ENCODE measurements at places on chromosomes 11 and 22.

- DNase-seq, result no peak
Observed at GRCh38 chr11:77250881-77251640, 50.4 kb downstream of the GDPD4 start.

DNA sequence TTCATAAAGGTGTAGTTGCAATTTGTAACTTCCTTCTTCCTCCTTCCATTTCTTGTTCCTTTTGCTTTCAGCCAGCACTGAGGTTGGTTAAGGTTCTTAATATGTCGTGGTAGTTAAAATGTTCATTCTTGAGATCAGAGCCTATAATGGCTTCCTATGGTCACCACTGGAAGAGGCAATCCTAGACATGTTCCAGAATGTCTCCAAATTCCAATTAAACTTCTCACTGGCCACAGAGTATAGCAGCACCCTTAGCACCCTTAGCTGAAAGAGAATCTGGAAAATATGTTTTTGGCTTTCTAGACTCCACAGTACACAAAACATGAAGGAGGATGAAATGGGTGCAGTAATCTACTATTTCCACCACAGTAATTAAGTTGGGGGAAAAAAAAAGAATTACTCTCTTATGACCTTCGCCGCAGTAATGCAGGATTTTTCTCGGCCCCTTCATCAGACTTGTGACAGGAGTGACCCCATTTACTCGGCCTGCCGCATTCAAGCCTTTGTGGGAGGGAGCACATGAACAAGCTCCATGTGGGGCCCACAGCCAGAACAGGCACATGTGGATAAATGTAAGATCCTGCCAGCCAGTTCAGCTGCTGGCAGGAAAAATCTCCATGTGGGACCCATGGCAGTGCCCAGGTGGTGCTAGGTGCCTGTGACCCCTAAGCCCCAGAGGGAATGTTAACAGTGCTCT is 348.8 kb upstream of the ARHGAP42 start:
- DNase-seq, result no peak

GRCh38 chr11:60127311-60127811 is 38.9 kb downstream of the MS4A2 start:
- no peak for DNase-seq

- no peak for DNase-seq
Observed at GRCh38 chr11:91188484-91188883, 965.6 kb upstream of the CHORDC1 start.

DNA sequence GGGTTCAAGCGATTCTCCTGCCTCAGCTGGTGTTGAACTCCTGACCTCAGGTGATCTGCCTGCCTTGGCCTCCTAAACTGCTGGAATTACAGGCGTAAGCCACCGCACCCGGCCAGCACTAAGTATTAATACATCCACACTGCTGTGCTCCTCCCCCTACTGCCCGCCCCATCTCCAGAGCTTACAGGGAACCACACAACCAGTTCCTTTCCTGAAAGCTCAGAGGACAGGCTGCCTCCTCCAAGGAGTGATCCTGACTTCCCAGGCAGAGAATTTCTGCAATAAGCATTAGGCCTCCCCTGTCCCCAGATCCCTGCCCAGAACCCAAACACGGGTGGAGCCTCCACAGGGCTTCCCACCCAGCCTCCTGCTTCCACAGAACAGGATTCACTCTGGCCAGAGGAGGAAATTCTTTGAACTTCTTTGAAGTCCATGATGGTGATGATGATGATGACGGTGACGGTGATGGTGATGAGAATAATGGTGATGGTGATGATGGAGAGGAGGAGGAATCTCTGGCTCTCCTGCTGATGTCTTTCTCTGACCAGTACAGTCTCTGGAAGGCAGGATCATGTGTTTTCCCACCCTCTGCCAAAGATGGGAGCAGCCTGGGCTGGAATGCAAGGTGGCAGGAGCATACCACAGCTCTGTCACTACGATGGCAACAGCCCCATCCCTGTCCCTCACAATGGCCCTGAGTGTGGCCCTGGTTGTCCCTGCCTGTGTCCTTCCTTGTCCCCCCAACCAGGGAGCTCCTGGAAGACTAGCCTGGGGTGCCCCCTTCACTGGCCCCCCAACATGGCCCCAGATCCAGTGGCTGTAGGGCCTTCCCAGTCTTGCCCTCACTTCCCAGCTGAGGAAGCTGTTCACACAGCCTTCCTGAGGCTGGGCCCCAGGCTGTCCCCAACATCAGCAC is 33.5 kb upstream of the CSNK1E start:
- DNase-seq, result no peak

- no peak for DNase-seq
Observed at GRCh38 chr22:46352691-46353386, 17.3 kb downstream of the TRMU start.

DNA sequence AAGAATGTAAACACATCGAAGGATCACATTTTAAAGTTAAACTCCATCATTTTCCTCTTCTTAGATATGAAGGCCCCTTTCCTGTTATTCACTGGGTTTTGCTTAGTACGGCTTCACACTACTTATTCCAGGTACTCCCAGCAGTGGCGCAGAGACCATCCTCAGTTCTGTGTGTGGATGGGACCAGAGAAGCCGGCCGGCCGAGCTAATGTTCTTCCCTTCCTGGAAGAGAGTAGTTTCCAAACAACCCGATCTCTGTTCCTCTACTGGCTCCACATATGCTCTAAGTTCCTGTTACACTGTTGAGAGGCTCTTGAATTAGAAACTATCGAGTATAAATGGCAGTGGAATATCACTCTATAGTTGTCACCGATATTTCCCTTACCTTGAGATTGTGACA is 684 bp upstream of the NFRKB start:
- no peak for DNase-seq

DNA sequence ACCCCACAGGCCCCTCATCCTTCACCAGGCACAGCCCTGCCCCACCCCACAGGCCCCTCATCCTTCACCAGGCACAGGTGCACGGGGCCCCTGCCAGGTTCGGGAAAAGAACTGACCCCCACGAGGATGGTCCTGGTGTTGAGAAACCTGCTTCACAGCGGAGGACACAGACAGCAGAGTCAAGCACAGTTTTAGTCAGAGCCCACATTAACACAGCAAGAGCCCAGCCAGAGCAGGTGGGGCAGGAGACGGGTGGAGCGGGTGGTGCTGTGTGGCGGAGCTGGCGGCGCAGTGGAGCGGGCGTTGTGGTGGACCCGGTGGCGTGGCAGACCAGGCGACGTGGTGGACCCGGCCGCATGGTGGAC is 1085.5 kb downstream of the BRD1 start:
- no peak for DNase-seq

GRCh38 chr11:42407341-42407740 is 904.5 kb upstream of the API5 start:
- DNase-seq, result no peak

DNA sequence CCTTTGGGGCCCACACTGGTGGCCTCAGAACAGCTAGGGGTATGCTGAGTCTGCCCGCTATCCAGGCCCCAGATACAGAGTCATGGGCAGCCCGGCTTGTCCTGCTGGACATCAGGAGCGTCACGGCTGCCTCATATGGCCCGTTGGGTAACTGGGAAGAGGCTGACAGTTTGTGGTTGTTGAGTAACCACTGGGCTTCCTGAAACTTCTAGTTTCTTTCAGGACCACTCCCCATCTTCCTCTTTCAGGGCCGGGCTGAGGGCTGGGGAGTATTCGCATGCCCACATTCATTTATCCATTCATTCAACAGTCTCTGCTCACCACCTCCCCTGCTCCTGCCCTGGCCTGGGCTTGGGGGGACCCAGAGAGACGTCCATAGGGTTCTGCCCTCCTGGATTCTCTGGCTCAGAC is 13.4 kb upstream of the P2RY2 start:
- DNase-seq, result no peak

DNA sequence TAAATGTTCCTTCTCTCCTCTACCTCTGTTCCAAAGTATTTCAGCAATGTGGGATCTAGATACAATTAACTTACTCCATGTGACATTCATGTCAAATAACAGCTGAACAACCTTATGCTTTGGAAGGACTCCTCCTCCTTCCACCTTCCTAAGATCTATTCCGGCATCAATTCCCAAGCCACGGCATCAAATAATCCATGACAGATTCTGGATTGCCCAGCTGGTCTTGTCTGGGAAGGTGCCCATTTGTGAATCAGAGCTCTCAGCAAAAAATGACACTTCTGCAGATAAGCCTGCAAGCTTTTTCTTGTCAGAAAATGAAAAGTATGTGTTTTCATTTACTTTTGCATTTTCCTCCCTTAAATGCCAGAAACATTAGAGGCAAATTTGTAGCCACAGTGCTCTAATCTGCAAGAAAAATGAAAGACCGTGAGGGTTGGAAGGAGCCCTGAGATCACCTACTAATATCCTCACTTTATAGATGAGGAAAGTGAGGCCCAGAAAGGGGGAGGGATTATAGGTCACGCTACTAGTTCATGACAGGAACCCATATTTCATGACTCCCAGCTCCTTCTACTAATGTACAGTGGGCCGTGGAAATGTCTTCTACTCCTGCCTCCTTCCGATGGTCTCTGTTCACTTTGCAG is 124.0 kb downstream of the ME3 start:
- no peak for DNase-seq

DNA sequence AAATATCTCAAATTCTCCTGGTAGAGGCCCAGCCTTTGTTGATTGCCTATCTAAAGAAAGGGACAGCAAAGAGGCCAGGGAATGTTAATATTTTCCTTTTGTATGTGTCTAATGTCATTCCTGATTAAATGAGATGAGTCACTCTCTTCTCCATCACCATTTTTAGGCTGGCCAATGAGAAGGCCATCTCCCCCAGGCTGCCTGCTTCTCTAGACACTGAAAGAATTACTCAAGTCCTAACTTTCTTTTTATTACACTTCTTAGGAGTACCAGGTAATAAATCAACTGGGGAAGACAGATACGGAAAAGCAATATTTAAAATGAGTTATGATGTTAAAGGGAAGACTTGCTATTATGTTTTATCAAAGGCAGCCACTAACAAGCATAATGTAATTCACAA is 259.2 kb upstream of the SORL1-AS1 start:
- no peak for DNase-seq

DNA sequence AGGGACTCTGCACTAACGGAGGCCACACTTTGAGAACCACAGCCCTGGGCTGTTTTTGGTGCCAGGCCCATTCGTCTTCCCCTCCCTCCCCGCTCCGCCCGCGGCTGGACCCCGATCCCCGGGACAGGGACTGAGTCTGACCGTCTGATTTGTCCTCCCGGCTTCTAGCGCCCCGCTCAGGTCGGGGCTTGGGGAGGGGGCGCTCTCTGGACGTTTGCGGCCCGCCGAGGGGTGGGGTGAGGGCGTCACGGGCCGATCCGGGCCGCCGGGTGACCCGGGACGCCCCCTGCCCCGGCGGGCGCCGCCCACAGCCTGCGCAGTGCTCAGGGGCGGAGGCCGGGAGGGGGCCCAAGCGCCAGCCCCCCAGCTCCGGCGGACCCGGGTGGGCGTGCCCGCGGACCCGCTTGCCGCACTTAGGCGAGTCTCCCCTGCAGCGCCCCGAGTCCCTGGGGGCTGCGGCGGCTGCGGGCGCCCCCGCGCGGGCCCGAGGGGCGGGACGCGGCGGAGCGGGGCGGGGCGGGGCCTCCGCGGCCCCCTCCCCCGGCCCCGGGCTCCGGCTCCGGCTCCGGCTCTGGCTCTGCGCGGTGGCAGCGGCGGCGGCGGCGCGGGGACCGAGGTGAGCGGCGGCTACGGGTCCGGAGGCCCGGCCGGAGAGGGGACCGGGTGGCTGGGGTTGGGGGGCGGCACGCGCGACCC is 33.7 kb upstream of the PRR5 start:
- DNase-seq, result no peak

- DNase-seq, result no peak
Observed at GRCh38 chr22:39955675-39956074, 4.5 kb upstream of the TMA7B start.

- no peak for DNase-seq
Observed at GRCh38 chr22:50074056-50074455, 11.2 kb downstream of the MLC1 start.
